Activated T-cell treated with anti-CD3 and anti-CD28 coated beads, Interleukin-2, amount 50 U/mL, for 72 hours (primary cell): ENCODE measurements at places on chromosomes 4 and X. TPM values are rescaled to one million over a fixed set of nuclear protein-coding genes. Genes with fewer than 3 reads are reported as not detected.

GLRB gene
- total RNA-seq = not detected

EDNRA gene
- 0.34 TPM for total RNA-seq

BTC gene
- not detected for total RNA-seq

AREG gene
- total RNA-seq = 4.8 TPM

ARHGAP36 gene
- not detected for total RNA-seq

SYTL5 gene
- total RNA-seq = not detected

MAGIX gene
- 0.93 TPM for total RNA-seq

TMEM165 gene
- total RNA-seq = 65.8 TPM

ETDA gene
- total RNA-seq = not detected

IL13RA2 gene
- total RNA-seq = not detected

GYPB gene
- not detected for total RNA-seq

TBC1D1 gene
- 58.0 TPM for total RNA-seq

PNMA3 gene
- 1.3 TPM for total RNA-seq

UGT2B17 gene
- not detected for total RNA-seq

VSIG1 gene
- 0.25 TPM for total RNA-seq

COL4A6 gene
- not detected for total RNA-seq

ASB12 gene
- total RNA-seq = not detected

TIGD4 gene
- 0.43 TPM for total RNA-seq
